T-helper 17 cell (primary cell): ENCODE measurements at places on chromosomes 3 and 15.

DNA sequence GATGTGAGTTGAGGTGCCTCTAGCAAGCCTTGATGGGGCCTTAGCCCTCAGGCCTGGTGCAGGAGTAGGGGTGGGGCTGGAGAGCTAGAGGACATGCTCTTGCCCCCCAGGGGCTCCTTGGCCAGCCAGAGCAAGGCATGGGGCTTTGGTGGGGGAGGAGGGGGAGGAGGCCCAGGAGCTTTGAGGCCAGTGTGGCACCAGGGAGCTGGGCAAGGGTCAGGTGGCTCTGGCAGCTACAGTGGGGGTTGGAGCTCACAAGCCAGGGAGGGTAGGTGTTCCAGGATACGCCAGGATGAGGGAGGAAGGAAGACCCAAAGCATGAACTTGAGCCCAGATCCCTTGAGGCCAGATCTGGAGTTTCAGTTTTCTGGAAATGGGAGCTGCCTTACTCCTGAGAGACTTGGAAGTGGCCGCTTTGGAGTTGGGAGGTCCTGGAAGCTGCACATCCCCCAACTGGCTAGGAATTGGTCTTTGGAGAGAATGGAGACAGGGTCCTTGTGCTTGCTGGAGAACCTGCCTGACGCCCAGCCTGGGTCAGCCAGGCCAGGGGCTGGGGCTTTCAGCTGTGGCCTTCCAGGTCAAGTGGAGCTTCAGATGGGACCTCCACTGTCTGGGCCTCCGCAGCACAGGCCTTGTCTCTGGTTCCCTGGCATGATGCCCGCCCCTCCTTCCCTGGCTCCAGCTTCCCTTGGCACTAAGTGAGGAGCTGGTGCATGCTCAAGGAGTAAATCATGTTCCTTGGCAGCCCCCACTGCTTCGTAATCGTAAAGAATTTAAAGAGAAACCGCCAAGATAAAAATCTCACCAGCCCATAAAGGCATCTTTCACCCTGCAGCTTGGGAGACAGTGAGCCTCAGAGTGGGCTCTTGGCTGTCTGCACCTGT, 8.7 kb downstream of the SEMA3F start:
- DNase-seq, result no peak

- no peak for DNase-seq
Measured at GRCh38 chr15:28013976-28014375, 85.1 kb downstream of the OCA2 start.

DNA sequence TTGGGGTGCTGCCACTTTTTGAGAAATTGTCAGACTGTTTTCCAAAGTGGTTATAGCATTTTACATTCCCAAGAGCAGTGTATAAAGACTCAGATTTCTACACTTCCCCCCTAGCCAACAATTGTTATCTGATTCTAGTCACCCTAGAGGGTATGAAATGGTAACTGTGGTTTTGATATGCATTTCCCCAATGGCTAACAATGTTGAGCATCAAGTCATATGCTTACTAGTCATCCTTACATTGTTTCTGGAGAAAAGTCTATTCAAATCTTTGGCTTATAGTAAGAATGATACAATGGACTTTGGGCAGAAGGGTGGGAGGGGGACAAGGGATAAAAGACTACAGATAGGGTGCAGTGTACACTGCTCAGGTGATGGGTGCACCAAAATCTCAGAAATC, 73.3 kb downstream of the CSNK1G1 start:
- DNase-seq, result no peak

GRCh38 chr3:138938877-138939560, 7.9 kb downstream of the FOXL2 start:
- no peak for DNase-seq

DNA sequence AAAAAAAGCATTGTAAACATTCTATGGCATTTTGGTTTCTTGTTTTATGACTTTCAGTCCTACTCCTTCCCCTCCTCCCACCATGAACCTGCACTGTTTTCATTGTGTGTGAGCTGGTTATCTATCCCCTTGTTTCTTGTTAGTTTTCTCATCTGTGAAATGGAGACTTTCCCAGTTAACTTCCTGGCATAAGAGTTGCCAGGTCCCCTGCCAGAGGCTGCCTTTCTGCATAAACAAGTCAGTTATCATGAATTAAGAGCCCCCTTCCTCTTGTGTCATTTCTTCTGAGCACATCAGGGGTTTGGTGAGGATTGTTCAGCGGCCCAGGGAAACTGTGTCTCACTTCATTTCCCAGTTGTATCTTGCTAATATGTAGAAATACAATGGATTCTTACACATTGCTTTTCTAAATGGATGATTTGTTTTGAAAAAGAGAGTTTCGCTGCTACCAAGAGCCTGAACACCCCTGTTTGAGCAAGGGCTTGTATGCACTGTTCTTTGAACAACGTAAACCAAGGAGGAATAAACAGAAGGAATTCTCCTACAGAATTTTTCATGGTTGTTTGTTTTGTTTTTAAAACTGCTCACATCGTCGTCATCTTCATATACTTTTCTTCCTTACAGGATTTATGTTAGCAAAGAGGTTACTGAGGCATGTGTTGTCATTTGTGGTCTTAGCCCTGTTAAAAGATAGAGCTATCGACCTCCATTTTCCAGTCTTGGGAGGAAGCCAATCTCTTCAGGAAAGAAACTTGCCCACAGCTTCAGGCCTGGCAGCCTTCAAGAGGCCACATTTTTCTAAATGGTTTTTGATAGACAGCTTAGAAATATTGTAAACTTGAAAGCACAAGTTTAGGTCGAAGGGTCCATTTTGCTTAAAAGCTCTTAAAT, 144.6 kb upstream of the IL12A start:
- no peak for DNase-seq

DNA sequence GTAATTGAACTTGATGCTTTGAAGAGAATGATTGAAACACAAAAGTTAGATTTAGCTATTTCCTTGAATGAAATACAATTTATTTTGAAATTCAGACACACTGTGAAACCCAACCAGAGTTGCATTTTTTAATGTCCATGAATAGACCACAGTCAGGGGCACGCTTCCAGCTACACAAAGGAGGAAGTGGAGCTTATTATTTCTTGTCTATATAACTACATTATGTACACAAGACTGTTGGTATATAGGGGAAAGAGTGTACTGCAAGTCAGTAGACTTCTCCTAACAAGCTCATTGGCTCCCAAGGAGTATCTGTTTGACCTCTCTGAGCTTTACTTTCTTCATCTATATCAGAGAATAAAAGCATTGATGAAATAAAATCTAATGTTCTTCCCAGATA, 326.2 kb downstream of the RYR3 start:
- DNase-seq, result no peak

- no peak for DNase-seq
Measured at GRCh38 chr3:148911592-148911991, 46.5 kb downstream of the CPA3 start.

DNA sequence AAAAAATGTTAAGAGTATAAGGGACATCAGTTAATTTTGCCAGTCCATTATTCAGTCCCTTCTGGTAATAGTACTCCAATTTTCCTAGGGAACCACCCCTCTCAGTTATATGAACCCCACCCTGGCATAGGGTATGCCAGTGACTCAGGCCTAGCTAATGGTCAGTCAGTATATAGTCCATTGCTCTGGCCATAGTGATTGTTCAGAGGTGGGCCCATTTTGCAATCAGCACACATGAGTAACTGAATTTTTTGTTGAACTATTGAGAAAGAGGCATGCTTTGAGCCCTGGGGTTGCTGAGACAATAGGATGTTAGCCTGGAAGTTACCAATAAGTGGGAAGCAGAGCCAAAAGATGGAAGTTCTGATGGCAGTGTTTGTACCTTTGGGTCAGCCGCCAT, 4.1 kb downstream of the LRCH3 start:
- no peak for DNase-seq
